Jurkat, Clone E6-1 (cell line): ENCODE measurements at places on chromosomes 1 and 21.

GRCh38 chr1:219109424-219110018, 64.2 kb upstream of the LYPLAL1 start:
- no peak for DNase-seq

GRCh38 chr1:42886046-42886739, 39.8 kb downstream of the ZNF691 start:
- no peak for DNase-seq

DNA sequence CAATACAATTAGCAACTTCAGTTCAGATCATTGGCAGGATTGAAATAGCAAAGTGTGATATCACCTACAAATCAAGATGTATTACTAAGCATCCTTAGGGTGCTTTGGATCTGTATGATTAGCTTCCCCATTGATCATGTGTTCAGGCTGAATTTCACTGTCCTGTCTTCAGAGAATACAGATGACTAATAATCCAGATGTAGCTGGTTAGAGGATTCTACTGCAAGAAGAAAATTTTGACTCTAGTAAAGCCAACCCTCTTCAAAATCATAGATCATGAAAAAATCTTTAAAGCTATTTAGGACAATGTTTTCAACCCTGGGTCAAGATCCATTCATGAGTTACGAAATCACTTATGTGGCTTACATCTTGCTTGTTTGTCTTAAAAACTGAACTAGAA, 184.4 kb downstream of the PTGER3 start:
- DNase-seq: no peak

DNA sequence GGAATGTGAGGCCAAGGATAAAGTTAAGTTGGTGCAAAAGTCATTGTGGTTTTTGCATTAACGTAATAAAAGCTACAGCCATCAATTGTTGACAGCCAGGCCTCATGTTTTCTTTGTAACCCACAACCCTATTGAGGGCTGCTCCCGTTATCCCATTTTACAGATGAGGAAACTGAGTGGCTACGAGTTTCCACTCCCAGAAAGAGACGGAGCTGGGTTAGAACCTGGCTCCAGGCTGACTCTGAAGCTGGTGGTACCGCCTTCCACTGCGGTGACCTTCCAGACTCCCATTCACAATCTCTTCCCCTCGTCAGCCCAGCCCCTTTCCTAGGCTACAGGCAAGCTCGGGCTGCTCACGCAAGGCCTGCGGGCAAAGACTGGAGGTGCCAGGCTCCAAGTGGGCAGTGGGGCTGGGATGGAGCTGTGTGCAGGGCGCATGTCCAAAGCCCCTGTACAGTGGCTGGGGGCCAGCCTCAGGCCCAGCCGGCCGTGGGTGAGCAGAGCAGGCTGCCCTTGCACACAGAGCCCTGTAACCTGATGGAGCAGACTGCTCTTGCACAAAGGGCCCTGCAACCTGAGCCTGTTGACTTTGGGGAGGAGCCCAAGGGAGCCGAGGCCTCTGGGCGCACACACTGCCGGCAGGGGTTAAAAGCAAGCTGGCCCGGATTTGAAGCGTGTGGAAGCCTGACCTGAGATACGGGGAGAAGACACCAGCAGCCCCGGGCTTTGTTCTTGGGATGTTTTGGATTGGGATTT, 97.4 kb upstream of the TMPRSS2 start:
- DNase-seq: no peak

GRCh38 chr1:228463559-228464455, 23.4 kb upstream of the RNF187 start:
- DNase-seq: peak; percentile 82

DNA sequence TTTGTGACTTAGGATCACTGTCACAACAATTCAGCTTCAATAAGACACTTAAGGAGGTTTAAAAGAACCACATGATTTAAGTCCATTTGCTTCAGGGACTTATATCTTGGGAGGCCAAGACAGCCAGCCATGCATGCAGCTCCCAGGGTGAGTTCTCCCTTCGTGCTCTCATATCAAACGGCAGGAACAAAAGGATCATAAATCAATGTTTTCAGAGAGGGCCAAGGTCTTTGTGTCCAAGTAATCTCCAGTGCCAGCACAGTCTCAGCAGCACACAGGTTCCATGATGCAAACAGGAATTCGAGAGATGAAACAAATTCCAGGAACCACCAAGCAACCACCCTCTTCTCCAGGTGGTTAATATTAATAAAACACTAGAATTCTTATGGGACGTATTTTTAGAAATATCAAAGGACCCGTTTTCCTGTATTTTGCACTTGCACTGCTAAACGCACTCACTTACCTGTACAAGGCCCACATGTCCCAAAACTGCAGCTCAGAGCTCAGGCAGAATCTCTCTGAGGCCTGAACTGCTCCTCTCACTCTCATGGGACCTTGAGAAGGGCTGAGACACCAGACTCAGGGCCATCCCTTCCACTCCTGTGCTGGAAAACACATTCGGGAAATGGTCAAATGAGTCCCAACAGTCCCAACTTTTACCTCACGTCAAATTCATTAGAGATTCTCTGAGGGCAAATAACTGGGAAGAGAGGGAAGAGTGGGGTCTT, 100.0 kb upstream of the RAB4A start:
- no peak for DNase-seq

- DNase-seq: peak; percentile 28
Measured at GRCh38 chr1:43881415-43881814, 52.2 kb upstream of the ARTN start.

GRCh38 chr21:14259747-14260146, 43.8 kb downstream of the RBM11 start:
- DNase-seq: peak; percentile 28

DNA sequence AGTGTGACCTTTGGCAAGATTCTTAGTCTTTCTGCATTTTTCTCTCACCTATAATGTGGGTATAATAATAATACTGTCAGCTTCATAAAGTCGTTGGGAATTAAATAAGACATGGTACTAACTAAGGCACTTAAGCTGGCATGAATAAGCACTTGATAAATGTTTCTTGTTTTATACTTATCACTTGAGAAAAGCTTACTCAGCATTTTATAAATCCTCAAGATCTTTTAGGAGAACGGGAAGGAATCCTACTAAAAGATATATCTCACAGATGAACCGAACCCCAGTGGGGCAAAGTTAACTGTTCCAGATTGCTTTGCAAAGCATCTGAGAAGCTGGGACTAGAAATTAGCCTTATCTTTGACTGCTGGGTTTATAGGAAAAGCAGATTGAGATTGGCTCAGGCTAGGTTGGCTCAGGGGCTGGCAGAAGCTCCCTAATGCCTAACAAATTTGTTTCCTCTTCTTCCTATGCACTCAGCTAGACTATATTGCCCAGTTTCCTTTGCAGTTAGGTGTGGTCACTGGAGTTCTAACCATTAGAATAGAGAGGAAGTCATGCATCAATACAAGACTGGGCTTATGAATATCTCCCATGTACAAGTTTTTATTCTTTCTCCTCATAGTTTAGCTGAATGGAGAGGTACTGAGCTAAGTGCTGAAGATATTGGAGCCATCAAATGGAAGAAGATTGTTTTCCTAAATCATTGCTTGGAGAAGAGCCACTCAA, 110.3 kb downstream of the TBX15 start:
- DNase-seq: no peak

GRCh38 chr1:171716616-171717015, 25.2 kb downstream of the VAMP4 start:
- no peak for DNase-seq

DNA sequence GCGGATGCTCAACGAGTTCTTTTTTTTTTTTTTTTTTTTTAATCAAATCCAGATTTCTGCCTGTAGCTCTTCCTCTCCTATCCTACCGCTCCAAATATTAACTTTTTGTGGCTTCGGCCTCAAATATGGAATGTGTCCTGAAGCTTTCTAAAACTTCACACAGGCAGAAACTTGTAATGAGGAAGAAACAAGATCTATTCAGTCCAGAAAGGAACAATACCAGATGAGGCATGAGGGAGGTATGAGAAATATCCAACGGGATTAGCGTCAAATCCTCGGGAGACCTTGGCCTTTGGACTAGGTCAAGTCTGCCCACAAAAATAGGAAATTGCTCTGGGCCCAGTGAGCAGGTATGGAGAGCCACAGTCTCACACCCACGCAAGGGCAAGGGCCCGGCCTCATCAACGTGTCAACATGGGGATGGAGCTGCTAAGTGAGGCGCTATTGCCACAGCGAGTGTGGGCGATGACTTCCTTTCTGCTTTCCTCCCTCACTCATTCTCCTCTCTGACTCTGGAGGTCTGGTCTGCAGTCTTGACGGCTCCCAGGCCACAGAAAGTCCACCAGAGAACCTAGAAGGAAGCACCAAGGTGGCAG, 66.6 kb downstream of the BCAR3 start:
- no peak for DNase-seq

DNA sequence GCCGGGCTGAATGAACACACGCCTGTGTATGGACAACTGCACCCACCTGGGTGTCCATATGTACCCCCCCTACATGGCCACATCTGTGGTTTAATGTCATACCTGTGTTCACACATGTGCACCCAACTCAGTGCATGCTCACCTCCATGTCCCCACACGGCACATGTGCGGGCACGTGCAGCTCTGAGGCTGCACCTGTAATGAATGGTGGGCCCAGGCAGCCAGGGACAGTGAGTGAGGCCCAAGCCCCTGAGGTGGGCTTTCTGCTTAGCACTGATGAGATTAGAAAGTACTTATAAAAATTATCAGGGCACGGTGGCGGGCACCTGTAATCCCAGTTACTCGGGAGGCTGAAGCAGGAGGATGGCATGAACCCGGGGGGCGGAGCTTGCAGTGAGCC, 42.5 kb upstream of the CSF3R start:
- DNase-seq: no peak

GRCh38 chr1:230026572-230026971, 40.5 kb upstream of the GALNT2 start:
- DNase-seq: no peak
